Heart left ventricle (tissue), 16 donors: ENCODE measurements at places on chromosomes 2 and 18. TPM values are rescaled to one million over a fixed set of nuclear protein-coding genes. Genes with fewer than 3 reads are reported as not detected.

DNA sequence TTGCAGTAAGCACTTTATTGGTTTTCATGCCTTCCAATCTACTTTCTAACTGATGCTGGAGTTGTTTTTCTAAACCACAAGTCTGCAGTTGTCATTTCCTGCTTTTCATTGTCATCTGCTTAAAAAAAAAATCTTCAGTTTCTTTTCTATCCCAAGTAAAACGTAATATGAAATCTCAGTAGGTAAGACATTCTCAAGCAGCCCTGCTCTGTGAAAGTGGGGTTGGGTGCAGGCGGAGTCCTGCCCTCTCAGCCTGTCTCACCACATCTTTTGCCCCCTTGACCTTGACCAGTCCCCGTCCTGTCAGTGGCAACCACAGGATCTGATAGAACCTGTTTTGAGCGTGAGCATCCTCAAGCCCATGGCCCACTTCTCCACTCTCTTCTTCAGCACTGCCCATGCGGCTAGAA lies 80.0 kb upstream of the CPO start:
- DNase-seq, result no peak

DNA sequence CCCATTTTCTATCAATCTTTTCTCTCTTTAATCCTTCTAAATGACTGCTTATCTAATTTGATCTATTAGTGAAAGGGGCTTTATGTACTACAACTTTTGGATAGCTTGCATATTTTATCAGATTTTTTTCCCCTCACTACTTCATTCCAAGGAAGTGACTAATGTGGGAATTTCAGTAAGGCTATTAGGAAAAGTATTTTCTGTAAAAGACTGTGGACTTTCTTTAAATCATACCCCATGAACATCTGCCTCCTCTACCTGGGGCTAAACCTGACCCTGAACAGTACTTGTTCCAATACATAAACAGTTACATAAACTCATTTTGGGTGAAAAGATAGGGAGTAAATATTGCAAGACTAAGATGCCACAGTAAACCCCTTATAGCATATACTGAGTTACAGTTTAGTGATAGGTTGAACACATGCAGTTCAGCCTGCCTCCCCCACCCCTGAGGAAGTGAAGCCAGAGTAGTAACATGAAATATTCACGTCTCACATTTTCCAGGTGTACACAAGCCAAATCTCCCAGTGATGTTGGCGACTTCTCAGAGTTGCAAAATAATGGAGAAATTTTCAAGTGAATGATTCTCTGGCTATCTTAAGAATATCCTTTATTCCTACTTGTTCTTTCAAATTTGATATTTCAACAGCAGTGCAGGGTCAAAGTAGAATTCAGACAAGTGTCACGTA lies 590.9 kb upstream of the ZEB2 start:
- no peak for DNase-seq

DNA sequence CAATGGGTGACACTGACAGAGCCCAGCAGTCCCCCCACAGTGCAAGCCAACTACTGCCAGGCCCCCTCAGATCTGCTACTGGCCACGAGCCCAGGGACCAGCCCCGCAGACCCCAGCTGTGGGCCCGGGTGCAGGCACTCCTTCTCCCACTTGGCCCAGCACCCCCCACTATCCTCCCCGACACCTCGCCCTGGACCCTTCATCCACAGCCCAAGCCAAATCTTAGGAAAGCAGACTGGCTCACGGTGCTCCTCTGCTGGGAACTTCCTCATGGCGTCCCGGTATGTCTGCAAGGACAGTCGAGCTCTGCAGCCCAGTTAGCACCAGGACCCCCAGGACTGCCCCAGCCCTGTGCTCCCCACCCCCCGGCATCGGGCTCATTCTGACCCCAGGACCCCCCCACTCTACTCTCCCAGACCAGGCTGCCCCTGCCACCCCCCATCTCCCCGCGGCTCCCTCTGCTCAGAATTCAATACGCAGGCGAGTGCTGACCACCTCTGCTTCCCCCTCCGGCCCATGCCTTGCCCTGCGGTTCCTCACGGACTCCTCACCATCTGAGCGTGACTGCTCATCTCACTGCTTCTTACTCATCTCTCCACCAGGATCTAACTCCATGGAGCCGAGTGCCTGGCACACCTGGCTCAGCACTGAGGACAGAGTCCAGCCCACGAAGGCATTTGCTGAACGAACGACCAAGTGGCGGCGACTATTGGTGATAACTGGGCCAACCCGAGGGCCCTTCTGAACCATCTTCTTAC lies 85.7 kb downstream of the PXDN start:
- DNase-seq, result no peak

DNA sequence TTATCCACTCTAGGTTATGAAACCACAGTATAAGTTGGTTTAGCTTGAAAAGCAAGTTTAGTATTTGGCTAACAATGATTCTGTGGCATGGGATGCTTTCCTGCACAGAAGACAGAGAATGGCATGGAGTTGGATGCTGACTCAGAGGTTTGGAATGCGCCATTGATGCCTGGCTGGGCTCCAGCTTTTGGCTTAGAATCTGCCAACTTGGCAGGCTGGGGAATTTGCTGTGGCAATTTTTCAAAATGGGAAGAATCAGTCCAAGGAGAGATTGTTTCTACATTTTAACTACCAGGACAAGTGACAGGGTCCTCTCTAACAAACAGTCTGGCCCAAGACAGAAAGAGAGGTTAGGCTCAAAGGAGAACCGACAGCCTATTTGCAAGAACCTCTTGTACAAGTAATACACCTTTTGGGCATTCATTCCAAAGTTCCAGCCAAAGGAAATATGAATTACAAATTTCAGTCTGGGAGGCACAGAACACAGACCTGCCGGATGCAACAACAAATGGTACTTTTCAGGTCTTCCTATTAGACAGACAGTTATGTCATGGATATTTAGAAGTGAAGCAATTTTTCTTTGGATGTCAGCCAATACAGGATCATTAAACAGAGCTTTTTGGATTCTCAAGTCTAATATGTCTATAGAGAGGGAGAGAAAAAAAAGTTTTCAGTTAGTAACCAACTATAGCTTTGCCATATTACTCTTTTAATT lies 1027.7 kb downstream of the TMEM182 start:
- peak; percentile 37 for DNase-seq

DNA sequence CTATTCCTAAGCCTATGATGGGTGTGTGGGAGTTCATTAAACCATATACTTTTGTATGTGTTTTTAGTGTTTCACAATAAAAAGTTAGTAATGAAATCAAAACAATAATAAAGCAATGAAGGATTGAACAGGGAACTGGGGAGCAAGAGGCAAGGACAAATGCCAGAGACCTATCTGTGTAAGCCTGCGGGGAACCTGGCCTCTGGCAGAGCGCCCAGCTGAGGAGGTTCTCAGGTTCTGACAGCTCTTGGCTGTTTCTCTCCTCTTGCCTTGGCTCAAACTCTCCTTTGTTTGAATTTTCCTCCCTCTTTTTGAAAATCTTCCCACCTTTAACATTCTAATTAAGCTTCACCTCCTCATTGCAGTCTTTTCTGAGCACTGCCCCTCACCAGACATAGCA lies 200.0 kb upstream of the NCKAP5 start:
- DNase-seq, result peak; percentile 82

DNA sequence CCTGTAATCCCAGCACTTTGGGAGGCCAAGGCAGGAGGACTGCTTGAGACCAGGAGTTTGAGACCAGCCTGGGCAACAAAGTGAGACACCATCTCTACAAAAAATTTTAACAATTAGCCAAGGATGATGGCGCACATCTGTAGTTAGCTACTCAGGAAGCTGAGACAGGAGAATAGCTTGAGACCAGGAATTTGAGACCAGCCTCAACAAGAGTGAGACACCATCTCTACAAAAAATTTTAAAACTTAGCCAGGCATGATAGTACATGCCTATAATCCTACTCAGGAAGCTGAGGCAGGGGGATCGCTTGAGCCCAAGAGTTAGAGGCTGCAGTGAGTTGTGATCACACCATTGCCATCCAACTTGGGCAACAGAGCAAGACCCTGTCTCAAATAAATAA lies 7.0 kb downstream of the MEMO1 start:
- DNase-seq, result no peak

- DNase-seq, result no peak
Observed at GRCh38 chr18:76323891-76324290, 171.2 kb downstream of the ZNF516 start.

DNA sequence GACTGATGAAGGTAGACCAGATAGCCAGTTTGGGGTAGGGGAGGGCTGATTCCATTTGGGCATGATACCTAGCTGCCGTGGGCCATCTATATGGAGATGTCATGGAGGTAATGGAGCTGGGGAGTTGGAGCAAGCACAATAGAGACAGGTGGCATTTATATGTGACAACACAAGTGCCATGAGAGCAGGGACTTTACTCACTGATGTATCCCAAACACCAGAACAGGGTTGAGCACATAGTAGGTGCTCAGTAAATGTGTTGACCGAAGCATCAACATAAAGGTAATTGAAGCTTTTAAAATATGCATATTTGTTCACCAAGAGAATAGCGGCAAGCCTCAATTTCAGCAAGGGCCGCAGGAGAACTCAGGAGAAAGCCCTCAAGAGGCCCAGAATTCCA lies 15.0 kb downstream of the SLC30A3 start:
- no peak for DNase-seq

DNA sequence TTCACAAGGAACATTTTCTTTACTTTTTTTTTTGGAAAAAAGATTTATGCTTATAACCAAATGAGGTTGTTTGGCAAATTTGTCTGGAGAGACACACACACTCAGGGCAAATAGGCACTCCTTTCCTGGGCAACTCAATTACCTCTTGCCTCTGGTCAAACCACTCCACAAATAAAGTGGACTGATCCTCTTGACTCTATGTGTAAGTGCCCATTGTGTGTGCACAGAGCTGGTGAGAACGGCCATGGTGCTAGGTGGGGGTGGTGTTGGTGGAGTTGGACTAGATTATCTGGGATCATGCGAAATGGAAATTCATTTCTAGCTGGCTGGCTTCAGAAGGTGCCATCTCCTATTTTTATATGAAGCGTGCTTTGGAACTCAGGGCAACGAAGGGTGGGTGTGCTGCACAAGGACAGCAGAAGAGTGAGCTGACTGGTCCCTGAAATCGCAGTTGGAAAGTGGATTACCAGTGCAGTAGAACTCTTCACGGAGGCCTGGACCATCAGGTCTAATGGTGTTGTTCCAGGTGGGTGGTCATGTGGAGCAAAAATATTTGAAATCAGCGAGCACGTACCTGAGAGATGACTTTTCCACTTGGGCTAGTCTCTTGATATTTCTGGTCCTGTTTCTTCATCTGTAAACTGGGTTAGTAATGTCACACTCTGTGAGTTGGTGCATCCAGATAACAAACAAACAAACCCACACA lies 149.9 kb downstream of the RPIA start:
- DNase-seq, result no peak

- DNase-seq, result peak; percentile 44
Observed at GRCh38 chr2:126534478-126534877, 121.5 kb upstream of the GYPC start.

DNA sequence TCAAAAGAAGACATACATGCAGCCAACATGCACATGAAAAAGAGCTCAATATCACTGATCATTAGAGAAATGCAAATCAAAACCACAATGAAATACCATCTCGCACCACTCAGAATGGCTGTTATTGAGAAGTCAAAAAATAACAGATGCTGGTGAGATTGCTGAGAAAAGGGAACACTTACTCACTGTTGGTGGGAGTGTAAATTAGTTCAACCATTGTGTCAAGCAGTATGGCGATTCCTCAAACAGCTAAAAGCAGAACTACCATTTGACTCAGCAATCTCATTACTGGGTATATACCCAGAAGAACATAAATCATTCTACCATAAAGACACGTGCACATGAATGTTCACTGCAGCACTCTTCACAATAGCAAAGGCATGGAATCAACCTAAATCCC lies 95.5 kb upstream of the XIRP2 start:
- no peak for DNase-seq

DNA sequence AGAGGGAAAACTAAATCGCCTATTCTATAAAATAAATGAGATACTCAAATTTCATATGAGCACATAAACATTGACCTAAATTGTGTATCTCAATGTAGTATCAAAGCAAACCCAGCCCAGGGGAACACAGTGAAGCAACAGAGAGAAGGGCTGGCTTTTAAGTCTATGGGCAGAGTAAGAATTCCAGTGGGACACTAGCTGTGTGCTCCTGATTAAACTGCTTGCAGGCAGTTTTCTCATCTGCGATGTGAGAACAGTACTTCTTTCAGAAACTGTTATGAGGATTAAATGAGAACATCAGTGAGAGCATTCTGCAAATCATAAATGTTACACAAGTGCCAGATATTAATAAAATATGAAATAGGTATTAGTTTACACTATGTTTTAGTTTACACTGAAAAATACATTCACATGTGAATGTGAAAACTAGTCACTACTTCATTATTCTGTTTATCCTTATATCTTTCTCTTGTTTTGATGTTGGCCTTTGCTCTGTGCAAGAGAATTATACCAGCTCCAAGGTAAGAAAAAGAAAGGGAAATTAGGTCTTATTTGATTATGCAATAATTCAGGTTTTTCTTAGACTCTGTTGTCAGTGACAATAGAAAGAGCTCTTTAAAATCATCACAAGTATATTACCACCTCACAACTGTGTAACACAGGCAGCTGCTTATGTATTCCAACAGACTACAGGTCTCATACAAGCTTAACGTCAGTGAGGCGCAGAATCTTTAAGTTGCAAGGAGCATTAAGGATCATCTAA lies 47.5 kb downstream of the GAREM1 start:
- DNase-seq, result no peak

- peak; percentile 73 for DNase-seq
Observed at GRCh38 chr2:10057231-10058107, 14.1 kb downstream of the KLF11 start.

DNA sequence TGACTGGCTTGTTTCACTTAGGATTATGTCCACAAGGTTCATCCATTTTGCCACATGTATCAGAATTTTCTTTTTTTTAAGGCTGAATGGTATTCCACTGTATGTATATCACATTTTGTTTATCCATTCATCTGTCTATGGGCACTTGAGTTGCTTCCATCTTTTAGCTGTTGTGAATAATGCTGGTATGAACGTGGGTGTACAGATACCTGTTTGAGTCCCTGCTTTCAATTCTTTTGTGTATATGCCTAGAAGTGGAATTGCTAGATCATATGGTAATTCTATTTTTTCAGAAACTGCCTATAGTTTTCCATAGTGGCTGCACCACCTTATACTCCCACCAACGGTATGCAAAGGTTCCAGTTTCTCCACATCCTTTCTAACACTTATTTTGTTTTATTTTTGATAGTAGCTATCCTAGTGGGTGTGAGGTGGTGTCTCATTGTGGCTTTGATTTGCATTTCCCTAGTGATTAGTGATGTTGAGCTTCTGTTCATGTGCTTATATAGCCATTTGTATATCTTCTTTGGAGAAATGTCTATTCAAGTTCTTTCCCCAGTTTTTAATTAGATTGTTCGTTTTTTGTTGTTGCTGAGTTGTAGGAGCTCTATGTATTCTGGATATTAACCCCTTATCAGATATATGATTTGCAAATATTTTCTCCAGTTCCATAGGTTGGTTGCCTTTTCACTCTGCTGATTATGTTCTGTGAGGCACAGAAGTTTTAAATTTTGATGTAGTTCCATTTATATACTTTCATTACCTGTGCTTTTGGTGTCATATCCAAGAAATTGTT lies 40.7 kb downstream of the TTC39C start:
- no peak for DNase-seq

GRCh38 chr2:240295256-240296103 lies 140.0 kb upstream of the GPC1 start:
- no peak for DNase-seq

GRCh38 chr18:48393170-48393569 lies 16.0 kb downstream of the ZBTB7C start:
- no peak for DNase-seq

GAREM1 gene
- 12.5 TPM for total RNA-seq

GNLY gene
- 1.4 TPM for total RNA-seq

CCL20 gene
- not detected for total RNA-seq

G6PC2 gene
- 0.21 TPM for total RNA-seq

DSG4 gene
- not detected for total RNA-seq

MYL12B gene
- 292 TPM for total RNA-seq

HMSD gene
- total RNA-seq, result not detected

ADGRF3 gene
- total RNA-seq, result not detected

C2orf72 gene
- 0.08 TPM for total RNA-seq
